ENCODE measurements at places on chromosomes 11 and 22.
A peak's percentile ranks its signal among the peaks of the same experiment; 100 is the strongest.

GRCh38 chr11:35624316-35624715 lies 6.1 kb downstream of the FJX1 start:
- DNase-seq: no peak

DNA sequence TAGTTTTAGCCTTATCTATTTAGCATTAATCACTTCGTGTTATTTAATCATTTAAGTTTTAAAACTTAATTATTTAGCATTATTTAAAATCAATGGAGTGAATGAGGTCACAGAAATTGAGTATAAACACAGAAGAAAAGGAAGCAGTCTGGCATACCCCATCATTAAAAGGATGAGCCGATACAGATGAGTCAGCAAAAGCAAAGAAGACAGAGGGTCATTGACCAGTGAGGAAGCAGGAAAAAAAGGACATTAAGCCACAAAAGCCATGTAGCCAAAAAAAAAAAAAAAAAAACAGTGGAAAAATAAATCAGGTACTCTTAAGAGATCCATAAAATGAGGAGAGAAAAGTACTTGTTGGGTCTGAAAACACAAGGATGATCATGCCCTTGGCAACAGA lies 71.5 kb downstream of the TYR start:
- DNase-seq: no peak

GRCh38 chr22:48245196-48245485 lies 1482.7 kb downstream of the TBC1D22A start:
- no peak for DNase-seq

DNA sequence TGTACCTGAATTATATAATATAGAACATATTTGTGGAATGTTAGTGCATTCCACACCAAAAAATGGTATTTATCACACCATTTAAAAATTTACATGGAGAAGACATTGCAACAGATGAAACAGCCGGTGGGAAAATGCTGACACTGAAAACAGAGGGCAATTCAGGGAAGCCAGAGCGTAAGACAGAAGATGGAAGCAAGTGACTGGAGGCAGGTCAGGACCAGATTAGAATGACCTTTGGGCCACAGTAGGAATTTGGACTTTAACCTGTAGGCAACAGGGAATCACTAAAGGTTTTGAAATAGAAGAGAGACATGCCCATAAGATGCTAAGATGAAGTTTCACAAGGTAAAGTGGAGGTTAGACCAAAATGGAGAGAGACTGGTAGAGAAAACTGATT lies 60.5 kb downstream of the METTL15 start:
- no peak for DNase-seq

- no peak for DNase-seq
Measured at GRCh38 chr22:37334461-37334858, 52.2 kb downstream of the CYTH4 start.

DNA sequence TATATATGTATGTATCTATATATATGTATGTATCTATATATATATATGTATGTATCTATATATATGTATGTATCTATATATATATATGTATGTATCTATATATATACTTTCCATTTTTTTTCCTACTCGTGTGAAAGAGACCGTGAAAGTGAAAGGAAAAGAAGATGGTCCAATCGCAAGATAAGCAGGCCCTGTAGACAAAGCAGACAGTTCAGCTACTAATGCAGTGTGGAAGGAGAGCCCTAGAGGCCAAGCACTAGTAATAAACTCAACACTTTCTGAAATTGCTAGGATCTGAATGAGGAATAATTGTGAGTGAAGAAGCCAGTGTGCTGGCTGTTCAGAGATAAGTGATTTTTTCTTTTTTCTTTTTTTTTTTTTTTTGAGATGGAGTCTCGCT lies 47.2 kb downstream of the MCHR1 start:
- DNase-seq: peak; percentile 41

DNA sequence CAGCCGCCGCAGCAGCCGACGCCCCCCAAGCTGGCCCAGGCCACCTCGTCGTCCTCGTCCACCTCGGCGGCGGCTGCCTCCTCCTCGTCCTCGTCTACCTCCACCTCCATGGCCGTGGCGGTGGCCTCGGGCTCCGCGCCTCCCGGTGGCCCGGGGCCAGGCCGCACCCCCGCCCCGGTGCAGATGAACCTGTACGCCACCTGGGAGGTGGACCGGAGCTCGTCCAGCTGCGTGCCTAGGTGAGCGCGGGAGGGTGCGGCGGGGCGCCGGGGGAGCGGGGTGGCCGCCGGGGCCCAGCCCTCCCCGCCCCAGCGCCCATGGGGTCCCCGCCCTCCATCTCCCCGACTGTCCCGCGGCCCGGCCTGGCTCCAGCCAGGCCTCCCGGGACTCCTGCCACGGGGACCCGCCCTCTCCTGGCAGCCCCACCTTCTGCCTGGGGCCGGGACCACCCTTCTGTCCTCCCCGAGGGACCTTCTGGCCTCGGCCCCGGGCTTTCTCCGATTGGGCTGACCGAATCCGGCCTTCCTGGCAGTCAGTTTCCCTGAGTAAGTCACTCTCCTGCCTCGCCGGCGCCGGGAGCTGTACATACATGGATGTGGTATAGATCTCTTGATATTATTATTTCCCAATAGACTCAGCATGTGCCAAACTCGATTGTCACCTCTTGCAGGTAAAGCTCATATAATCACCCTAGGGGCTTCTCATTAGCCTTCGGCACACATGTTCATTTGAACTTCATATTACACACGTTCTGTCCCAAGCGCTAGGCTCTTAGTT lies 720 bp downstream of the PACS1 start:
- no peak for DNase-seq

DNA sequence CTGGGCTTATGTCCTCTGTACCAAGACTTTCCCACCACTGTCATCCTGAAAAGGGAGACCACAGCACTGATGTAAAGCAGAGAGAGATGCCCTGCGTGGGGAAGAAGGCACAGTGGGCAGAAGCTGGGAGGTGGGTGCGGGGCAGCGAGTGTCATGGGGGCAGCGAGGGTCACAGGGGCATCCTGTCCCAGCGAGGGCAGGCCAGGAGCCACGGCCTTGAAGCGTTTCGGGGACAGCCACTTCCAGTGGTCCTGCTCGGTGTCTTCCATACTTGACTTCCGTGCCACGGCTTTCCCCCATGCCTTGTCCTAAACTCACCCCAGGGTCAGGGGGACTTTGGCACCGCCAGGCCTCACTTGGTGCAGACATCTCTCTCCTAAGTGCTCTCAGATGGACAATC lies 1121.3 kb downstream of the TBC1D22A start:
- no peak for DNase-seq

- peak; percentile 17 for DNase-seq
Measured at GRCh38 chr11:112004389-112004788, 20.8 kb upstream of the DLAT start.

DNA sequence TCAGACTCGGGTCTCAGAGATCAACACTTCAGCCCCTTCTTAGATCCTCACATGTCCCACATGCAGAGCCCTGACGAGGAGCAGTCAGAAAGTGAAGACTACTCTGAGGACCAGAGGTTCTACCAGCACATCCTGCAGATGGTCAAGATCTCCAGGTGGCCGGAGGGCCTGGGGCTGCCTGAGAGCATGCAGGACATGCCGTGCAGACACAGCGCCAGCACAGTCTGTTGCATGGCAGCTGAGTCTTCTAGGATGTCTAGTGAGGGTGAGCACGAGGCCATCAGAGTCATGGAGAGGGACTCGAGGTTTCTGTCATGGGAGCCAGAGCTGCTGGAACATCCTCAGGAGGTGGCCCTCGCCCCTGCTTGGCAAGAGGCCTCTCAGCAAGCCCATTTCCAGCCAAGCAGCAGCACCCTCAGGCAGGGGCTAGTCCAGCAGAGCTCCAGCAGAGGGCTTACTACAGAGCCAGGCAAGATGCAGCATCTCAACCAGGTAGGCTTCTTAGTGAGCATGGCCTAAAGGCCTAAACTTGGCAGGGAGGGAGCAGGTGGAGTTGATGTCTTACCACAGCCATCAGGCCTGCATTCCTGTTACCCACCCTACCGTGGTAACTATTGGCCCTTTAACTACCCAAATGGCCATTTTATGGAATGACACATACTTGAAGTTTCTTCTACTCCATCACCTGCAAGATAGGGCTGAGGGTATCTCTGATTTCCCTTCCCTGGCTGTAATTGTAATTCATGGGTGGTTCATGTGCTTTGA lies 28.7 kb downstream of the CEP164 start:
- no peak for DNase-seq

DNA sequence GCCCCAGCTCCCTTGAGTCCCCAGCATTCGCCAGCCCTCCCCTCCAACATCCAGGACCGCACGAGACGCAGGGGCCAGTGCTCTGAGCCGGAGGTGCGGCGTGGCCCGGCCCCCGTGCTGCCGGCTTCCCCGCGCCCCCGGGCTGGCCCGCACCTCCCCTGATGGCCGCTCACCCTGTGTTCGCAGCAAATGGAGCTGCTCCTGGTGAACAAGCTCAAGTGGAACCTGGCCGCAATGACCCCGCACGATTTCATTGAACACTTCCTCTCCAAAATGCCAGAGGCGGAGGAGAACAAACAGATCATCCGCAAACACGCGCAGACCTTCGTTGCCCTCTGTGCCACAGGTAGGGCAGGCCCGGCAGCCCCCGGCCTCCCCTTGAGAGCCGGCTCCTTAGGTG lies 2.7 kb downstream of the CCND1 start:
- no peak for DNase-seq

- no peak for DNase-seq
Measured at GRCh38 chr11:85759915-85760314, 51.0 kb downstream of the SYTL2 start.

GRCh38 chr11:45676522-45677095 lies 11.2 kb upstream of the CHST1 start:
- DNase-seq: no peak

DNA sequence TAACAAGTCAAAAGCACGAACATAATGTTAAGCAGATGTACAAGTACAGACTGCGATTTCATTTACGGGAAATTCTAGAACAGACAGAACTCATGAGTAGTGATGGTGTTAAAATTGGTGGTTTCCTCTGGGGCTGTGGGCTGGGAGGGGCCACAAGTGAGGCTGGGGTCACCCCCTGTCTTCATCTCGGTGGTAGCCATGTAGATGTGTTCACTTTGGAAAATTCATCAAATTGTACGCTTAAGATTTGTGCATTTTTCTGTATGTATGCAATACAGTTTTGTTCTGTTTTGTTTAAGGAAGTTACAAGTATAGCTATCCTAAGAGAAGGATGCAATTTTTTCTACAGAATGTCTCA lies 504 bp upstream of the ASCC2 start:
- no peak for DNase-seq

Data from activated CD4-positive, alpha-beta T cell treated with anti-CD3 and anti-CD28 coated beads, Interleukin-2, Interleukin-6, amounts not matched to agents 100 ng/mL and 50 ng/mL, durations not matched to agents 16 hours and 8 hours (primary cell).